ENCODE measurements at places on chromosomes 12 and 14. TPM values are rescaled to one million over a fixed set of nuclear protein-coding genes. Genes with fewer than 3 reads are reported as not detected.

GRCh38 chr14:35808076-35808637, 938 bp downstream of the RALGAPA1 start:
- DNase-seq = no peak

- no peak for DNase-seq
Observed at GRCh38 chr14:59678352-59678751, 101.7 kb upstream of the CCDC175 start.

- no peak for DNase-seq
Observed at GRCh38 chr14:59688224-59689170, 111.9 kb upstream of the CCDC175 start.

- DNase-seq = peak; percentile 76
Observed at GRCh38 chr14:68968051-68968450, 11.1 kb downstream of the ACTN1 start.

DNA sequence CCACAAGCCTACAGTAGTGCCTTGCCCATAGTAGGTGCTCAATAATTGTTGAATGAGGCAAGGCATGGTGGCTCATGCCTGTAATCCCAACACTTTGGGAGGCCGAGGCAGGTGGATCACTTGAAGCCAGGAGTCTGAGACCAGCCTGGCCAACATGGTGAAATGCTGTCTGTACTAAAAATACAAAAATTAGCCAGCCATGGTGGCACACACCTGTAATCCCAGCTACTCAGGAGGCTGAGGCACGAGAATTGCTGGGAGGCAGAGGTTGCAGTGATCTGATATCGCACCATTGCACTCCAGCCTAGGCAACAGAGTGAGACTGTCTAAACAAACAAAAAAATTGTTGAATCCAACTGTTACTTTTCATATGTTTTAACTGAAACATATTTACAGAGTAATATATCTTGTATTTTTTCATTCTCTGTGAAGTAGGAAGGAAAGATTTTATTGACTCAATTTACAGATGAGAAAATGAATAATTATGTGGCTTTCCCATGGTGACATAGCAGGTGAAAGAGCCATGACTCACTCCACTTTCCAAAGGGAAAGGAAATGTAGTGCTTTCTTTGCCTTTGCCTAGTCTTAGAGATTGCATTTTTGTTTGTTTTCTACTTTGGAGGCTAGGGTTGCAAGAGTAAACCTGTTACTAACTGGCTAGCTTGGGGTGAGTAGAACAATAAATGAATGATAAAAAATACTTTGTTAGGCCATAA, 95.4 kb upstream of the SLC38A4 start:
- no peak for DNase-seq

DNA sequence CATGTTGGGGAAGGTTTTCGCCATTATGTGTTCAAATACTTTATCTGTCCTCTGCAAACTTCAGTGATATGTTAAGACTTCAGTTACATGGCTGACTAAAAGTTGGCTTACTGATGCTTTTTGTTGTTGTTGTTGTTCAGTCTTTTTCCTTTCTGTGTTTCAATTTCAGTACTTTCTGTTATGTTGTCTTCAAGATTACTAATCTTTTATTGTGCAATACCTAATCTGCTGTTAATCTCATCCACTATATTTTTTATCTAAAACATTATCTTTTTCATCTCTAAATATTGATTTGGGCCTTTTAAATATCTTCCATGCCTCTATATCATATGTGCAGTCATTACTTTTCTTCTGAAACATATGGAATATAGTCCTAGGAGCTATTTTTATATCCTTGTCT, 7.0 kb downstream of the CGRRF1 start:
- DNase-seq = no peak

DNA sequence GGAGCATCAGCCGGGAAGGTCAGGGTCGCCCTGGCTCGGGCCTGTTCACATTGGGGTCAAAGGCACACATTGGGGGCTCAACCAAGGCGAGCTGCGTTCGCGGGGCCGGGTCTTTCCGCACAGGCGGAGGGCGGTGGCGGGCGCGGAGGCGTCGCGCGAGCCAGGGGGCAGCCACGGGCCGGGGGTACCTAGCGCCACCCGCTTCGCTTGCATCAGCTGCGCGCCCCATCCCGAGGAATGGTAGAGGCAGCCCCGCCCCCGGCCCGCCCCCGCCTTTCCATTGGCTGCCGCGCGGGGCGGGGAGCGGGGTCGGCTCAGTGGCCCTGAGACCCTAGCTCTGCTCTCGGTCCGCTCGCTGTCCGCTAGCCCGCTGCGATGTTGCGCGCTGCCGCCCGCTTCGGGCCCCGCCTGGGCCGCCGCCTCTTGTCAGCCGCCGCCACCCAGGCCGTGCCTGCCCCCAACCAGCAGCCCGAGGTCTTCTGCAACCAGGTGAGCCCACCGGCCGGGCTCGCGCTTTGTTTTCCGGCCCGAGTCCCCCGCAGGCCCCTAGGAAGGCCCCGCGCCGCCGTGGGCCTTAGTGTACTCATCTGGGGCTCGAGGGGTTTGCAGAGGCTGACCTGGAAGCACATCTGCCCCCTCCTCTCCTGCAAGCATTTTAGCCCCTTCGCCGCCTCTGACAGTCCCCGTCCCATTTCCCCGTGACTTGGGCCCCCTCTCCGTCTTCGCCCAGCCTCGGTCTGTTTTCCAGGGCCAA, at the start of gene ALDH2:
ALDH2 (plus strand) TSS at position 326 of the 754 bp plus-strand sequence; CDS start at position 376, 50 bp downstream.
- DNase-seq = peak; percentile 89

- peak; percentile 56 for DNase-seq
Observed at GRCh38 chr14:22844221-22845102, 8.1 kb downstream of the MMP14 start.

DNA sequence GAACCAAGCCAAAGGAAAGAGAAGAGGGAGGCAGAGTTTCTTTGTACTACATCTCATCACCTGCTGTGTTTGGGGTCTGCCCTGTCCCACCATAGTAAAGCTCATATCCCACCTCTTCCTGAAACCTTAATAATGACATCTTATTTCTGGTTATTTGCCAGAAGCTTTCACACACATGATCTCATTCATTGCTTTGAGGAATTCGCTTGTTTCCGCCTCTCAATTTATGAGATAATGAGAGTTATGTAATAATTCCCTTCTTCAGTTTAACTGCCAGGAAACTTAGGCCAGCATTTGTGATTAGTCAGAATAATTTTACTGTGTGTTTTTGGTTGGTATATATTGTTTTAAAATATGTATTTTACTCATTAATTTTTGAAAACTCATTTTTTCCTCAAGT, 205.2 kb downstream of the CACNA1C start:
- DNase-seq = no peak

- DNase-seq = no peak
Observed at GRCh38 chr14:44770201-44770600, 191.5 kb downstream of the KLHL28 start.

DNA sequence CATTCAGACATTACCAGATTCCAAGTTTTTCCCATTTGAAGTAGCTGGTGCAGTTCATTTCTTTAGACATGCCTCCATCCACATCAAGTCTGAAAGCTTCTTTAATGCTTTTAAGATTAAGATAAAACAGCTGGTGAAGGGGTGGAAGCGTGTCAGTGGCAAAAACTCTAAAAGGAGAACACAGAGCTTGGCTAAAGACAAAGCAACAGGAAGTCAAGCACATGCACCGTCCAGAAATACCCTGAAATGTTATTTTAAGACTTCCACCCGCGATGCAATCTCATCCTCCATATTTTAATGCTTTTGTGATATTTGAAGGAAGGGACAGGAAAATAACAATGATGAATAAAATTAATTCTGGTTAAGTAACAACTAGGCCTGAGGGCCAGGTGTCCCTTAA, 31.8 kb downstream of the PPM1H start:
- no peak for DNase-seq

- peak; percentile 82 for DNase-seq
Observed at GRCh38 chr12:70645494-70646317, 8.5 kb upstream of the PTPRB start.

DNA sequence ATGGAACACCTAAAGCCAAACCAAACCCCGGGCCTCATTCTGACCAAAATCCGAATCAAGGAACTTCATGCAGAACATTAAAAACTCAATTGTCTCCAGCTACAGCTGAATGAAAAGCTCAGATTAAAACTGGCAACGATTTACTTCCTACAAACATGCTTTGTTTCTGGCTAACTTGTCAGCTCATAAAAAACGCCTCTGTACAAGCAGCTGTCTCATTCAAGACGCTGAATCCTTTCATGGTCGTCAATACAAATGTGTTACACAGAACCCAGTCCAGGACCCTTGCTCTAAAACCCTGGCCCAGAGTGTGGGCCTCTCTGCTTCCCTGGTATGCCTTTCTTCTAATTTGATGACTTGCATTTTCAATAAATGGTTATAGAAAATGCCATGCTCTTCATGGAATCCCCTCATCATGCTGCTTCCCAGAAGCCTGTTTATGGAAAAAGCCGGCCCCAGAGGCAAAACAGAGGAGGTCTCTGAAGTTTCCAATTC, 183.1 kb downstream of the PHLDA1 start:
- DNase-seq = no peak

- DNase-seq = no peak
Observed at GRCh38 chr12:66786531-66787308, 107.8 kb upstream of the GRIP1 start.

GRCh38 chr14:69049675-69050074, 70.6 kb upstream of the ACTN1 start:
- no peak for DNase-seq

- no peak for DNase-seq
Observed at GRCh38 chr12:14399871-14400270, 34.4 kb downstream of the ATF7IP start.

SOAT2 gene
- total RNA-seq = 0.52 TPM

USP44 gene
- 3.5 TPM for total RNA-seq

Data from spleen (tissue), 13 donors.